ENCODE measurements at places on chromosomes 7 and 10.

- DNase-seq: no peak
Measured at GRCh38 chr10:7881119-7881518, 62.8 kb downstream of the TAF3 start.

- no peak for DNase-seq
Measured at GRCh38 chr7:117750612-117751563, 122.4 kb downstream of the CTTNBP2 start.

- no peak for DNase-seq
Measured at GRCh38 chr10:15632456-15633091, 87.1 kb downstream of the ITGA8 start.

GRCh38 chr10:65805993-65806392 lies 1119.8 kb upstream of the LRRTM3 start:
- DNase-seq: no peak

- no peak for DNase-seq
Measured at GRCh38 chr7:33646891-33647391, 258.4 kb upstream of the BMPER start.

DNA sequence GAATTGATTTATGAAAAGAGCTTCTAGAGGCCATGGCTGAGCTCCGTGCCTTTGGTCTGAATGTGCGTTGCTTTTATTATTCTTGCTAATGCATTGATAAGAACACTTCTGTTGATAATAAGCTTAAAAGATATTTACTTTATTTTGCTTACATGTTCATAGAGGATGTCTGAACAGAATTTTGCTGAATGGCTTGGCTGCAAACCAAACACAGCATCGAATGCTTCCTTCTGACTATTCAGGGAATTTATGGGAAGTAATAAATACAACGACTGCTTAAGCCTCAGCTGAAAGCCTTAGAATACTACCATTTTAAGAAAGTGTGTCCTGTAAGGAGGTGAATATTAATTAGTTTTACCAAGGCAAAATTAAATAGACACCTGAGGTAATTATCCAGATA lies 643.5 kb upstream of the POT1 start:
- DNase-seq: no peak

DNA sequence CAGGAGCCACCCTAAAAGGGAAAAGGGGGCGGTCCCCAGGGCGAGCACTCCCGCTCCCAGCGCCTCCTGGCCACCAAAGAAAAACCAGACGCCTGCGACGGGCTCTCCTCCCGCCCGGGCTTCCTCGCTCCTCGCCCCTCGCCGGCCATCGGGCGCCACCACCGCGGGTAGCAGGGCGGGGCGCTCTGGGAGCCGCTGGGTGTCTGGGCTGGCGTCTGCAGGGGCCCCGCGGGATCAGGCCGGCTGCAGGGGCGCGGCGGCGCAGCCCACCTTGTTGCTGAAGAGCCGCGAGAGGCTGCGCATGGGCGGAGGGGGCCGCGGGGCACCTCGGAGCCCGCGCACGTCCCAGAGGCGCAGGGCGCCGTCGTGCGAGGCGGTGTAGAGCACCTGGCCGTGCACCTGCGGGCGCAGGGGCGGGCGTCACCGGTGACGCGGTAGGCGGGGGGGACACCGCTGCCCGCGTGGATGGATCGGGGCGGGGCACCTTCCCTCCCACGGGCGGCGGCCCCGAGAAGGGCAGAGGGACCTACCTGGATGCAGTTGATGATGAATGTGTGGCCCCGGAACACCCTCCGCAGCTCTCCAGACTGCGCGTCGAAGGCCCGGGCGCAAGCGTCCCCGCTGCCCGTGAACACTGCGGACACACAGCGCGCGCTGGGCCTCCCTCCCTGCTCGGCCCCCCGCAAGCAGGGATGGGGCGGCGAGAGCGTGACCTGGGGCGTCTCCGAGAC lies 28.3 kb downstream of the WDR86 start:
- DNase-seq: no peak

- peak; percentile 64 for DNase-seq
Measured at GRCh38 chr10:119449760-119450461, 92.6 kb downstream of the RGS10 start.

- DNase-seq: no peak
Measured at GRCh38 chr7:14698239-14698638, 204.3 kb downstream of the DGKB start.

DNA sequence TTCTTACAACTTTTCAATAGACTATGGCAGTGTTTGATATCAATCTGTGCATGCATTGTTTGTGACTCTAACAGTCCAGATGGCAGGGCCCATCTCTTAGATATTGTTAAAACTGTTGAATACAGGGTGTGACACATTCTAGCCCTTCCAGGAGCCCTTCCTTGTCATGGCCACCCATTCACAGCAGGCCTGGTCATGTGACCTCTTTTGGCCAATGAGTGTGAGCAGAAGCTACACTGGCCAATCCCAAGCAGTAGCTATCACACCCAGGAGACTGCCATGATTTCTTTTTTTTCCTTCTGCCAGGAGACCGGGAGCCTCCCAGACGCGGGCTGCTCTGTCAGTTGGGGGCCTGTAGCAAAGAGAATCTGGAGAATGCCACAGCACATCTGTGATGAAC lies 655.4 kb upstream of the MKI67 start:
- DNase-seq: no peak

- no peak for DNase-seq
Measured at GRCh38 chr7:149729983-149730801, 43.2 kb downstream of the ZNF467 start.

GRCh38 chr7:6246251-6246917 lies 26.0 kb downstream of the CYTH3 start:
- DNase-seq: no peak

GRCh38 chr7:93245525-93246432 lies 13.6 kb downstream of the VPS50 start:
- peak; percentile 10 for DNase-seq

DNA sequence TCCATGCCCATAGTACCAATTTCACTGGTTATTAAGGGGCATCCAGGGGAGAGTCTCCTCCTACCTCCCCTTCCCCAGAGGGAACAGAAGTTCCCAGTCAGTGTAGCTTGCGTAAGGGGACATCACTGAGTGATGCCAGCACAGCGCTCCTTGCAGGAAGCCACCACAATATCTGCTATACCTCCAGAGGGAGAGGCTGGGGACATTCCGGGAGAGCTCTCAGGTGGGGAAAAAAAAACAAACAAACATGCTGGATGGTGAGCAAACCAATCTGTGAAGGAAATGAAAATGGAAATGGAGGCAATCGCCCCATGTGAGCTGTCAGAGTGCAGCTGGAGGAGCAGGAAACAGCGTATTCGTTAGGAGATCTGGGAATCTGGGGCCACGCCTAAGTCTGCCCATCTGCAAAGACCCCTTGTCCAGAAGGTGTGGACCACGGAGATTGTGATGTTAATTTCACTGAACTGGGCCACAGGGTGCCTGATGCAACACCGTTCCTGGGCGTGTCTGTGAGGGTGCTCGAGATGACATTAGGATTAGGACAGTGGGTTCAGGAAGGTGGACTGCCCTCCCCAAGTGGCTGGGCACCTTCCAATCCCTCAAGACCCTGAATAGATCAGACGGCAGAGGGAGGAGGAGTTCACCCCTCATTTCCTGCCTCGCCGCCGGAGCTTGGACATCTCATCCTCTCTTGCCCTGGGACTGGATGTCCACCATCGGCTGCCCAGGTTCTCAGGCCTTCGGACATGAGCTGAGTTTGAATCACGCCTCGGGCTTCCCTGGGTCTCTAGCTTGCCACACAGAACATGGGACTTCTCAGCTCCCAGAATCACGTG lies 30.5 kb downstream of the GNA12 start:
- no peak for DNase-seq

GRCh38 chr10:15515202-15515601 lies 144.1 kb upstream of the FAM171A1 start:
- no peak for DNase-seq

GRCh38 chr7:107638594-107638993 lies 22.0 kb upstream of the SLC26A4 start:
- no peak for DNase-seq

DNA sequence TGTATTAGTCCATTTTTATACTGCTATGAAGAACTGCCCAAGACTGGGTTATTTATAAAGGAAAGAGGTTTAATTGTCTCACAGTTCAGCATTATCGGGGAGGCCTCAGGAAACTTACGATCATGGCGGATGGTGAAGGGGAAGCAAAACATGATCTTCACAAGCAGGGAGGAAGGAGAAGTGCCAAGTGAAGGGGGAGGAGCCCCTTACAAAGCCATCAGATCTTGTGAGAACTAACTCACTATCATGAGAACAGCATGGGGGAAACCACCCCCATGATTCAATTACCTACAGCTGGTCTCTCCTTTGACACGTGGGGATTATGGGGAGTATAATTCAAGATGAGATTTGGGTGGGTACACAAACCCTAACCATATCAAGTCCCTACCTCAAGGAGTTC lies 85.4 kb downstream of the JAZF1 start:
- no peak for DNase-seq

DNA sequence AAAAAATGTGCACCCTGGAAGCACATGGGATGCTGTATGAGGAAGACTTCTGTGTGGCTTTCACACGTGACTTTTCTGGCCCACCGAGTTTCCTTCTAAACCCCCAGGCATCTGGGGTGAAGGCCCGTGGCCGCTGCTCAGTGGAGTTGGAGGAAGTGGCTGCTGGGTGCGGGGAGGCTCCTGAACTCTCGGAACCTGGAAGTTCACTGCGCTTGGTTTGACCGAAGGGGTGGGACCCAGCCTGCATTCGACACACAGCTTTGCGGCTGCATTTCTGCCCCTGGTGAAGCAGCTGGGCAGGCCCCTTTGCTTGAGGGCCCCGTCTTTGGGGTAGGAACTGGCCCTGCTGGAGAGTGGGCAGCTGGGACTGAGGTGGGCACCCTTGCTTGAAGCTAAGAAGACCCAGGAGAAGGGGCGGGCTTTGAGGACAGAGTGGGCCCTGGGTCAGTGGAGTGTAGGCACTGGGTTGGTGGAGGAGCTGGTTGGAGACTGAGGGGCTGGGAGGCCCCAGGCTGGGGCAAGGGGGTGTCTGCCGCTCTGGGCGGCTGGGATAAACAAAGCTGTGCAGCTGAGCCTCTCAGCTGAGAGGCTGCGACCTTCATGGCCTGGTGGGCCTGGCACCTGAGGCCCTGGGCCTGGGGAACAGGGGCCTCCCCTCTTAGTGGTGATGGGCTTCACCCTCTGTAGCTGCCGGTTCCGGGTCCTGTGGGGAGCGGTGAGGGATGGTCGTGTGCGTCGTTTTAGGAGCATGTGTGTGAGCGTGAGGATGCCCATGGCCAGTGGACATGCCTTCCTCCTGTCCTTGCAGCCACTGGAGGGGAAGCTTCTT lies 78.0 kb downstream of the INPP5A start:
- no peak for DNase-seq

DNA sequence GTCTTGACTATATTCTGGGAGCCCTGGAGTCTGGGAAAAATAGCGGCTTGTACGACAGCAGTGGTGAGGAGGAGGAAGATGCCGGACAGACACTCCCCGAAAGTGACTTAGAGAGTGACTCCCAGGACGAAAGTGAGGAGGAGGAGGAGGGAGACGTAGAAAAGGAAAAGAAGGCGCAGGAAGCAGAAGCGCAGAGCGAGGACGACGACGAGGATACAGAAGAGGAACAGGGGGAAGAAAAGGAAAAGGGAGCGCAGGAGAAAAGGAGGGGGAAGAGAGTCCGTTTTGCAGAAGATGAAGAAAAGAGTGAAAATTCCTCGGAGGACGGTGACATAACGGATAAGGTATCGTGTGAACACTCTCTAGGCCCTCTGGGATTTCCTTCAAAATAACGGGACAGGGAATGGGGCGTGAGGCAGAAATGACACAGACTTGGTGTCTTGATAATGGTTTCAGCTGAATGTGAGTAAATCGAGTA lies 908 bp downstream of the NOM1 start:
- DNase-seq: no peak

DNA sequence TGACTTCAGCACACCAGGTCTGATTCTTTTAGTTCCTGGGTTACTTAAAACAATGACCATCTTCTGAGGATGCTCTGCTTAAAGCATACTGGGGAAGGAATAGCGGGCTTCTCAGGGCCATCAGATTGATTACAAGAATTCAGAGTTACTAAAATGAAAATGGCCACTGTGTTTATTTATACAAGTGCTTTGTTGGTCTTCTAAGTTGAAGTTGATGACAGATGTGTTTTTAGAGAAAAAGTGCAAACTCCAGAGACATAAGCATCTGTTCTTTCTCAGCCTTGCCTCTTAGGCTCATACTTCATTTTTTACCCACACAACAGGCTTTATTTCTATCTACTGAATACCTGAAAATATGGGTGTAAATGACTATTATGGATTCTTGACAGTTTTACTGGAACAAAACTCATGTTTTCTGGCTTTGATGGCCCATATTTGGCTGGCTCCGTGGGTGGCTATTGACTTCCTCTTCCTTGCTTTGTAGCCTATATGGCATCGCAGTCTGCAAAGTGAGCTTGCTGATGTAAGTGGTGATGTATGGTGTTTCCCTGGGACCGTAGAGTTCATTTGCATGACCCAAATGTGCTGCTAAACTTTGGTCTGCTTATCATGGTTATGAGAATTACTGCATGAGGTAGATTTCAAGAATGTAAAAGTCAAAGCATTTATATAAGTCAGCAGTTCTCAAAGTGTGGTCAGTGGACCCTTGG lies 121.3 kb downstream of the BMPER start:
- DNase-seq: no peak

GRCh38 chr10:120541984-120542383 lies 85.0 kb downstream of the PLPP4 start:
- no peak for DNase-seq
